Transverse colon (tissue), 4 donors: ENCODE measurements at places on chromosomes 4 and X. TPM values are rescaled to one million over a fixed set of nuclear protein-coding genes. Genes with fewer than 3 reads are reported as not detected.

The IL1RAPL1 gene
- total RNA-seq, result 0.14 TPM

The FBXO8 gene
- 37.2 TPM for total RNA-seq

The DHRSX gene
- total RNA-seq, result 27.9 TPM

- no peak overlapping the region for H3K4me3 ChIP-seq
- DNase-seq, result no peak
- no peaks in the 10 kb centered on the region for H3K4me1 ChIP-seq
- no peak overlapping the region for H3K27ac ChIP-seq
- H3K27me3 ChIP-seq, result no peaks in the 10 kb centered on the region
These were observed 125.7 kb downstream of the ZC4H2 start for GRCh38 chrX:64850371-64851082.
